Gastrocnemius medialis (tissue), 4 donors: ENCODE measurements at places on chromosomes 12 and 14.

- no peak overlapping the region for H3K4me3 ChIP-seq
- H3K27ac ChIP-seq = no peak overlapping the region
- no peaks in the 10 kb centered on the region for H3K27me3 ChIP-seq
- DNase-seq = peak; percentile 50
These were observed 14.5 kb upstream of the CLEC4A start for GRCh38 chr12:8108808-8109398.

GRCh38 chr12:67483871-67484554 lies 164.5 kb upstream of the DYRK2 start:
- H3K4me1 ChIP-seq = peaks cover 3% of the 10 kb centered on the region
- H3K4me3 ChIP-seq = no peak overlapping the region

- H3K27ac ChIP-seq = no peak overlapping the region
- H3K4me3 ChIP-seq = no peak overlapping the region
- H3K36me3 ChIP-seq = peaks cover 5% of the 10 kb centered on the region
- no peaks in the 10 kb centered on the region for H3K27me3 ChIP-seq
- DNase-seq = peak; percentile 67
- peaks cover 21% of the 10 kb centered on the region for H3K4me1 ChIP-seq
These were observed 11.5 kb downstream of the RITA1 start for GRCh38 chr12:113196990-113197389.

GRCh38 chr12:14993537-14994266 lies 20.9 kb downstream of the PDE6H start:
- no peaks in the 10 kb centered on the region for H3K36me3 ChIP-seq
- H3K4me1 ChIP-seq = no peaks in the 10 kb centered on the region
- H3K27me3 ChIP-seq = no peaks in the 10 kb centered on the region

DNA sequence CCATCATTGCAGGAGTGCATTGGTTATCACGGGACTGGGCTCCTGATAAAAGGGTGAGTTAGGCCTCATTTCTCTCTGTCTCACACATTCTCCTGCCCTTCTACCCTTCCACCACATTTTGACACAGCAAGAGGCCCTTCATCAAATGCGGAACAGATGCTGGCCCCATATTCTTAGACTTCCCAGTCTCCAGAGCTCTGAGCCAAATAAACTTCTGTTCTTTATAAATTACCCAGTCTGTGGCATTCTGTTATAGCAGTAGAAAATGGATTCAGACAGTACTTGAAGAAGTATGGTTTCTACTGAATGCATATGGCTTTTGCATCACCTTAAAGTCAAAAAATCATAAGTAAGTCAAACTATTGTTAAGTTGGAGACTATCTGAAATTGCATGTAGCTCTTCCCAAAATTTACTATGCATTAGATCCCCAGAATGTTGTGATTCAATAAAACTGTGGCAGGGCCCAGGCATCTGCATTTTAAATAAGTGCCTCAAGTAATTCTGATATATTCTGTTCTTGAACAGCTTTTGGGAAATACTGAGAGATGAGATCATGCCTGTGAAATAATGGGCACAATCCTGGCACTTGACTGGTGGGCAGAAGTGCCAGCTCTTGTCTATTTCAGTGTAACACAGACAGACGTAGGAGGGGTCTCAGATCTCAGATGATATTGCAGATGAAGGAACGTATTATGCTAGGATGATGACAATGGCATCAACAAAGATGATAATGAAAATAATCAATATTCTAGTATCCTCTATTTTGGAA lies 68.2 kb downstream of the E2F7 start:
- H3K27ac ChIP-seq = no peak overlapping the region
- H3K4me1 ChIP-seq = no peaks in the 10 kb centered on the region
- H3K27me3 ChIP-seq = no peaks in the 10 kb centered on the region
- no peak for DNase-seq
